CD8-positive, alpha-beta T cell (primary cell): ENCODE measurements at places on chromosomes 7 and 10.

DNA sequence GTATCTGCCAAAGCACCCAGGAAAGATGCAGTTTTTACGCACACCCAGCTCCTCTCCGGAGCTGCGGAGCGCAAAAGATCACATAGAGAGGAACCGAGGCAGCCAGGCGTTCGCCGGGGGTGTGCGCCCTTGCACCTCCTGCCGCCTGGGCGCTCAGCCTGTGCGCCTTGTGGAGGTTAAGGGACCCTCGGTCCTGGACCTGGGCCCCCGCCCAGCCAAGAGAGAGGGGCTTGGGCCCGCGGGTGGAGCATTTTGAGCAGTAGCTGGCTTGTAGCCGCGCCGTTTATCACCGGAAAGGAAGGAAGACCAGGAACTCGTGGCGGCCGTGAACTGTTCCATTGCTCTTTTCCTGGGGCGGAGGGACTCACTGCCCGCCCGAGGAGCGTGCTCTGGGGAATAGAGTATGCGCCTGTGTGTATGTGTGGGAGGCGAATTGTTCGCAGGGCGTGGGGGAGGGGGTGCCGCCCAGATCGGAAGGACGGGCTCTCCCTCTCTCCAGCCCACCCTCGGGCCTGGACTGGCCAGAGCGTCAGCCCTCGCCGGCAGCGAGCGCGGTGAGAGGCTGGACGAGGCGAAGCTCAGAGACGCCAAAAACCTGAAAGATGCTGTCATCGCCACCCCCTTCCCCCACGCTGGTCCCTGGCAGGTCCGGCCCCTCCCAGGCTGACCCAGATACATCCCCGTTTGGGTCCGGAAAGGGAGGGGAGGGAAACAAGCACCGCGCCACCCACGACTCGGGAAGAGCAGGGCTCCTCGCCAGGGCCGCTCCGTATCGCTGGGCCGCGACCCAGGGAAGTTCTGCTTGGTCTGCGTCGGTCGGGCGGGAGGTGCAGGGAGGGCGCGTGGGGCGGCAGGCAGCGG lies 1.2 kb upstream of the WNT2 start:
- no peak for DNase-seq

GRCh38 chr10:92695679-92696605 lies 6.2 kb downstream of the HHEX start:
- peak; percentile 7 for DNase-seq

DNA sequence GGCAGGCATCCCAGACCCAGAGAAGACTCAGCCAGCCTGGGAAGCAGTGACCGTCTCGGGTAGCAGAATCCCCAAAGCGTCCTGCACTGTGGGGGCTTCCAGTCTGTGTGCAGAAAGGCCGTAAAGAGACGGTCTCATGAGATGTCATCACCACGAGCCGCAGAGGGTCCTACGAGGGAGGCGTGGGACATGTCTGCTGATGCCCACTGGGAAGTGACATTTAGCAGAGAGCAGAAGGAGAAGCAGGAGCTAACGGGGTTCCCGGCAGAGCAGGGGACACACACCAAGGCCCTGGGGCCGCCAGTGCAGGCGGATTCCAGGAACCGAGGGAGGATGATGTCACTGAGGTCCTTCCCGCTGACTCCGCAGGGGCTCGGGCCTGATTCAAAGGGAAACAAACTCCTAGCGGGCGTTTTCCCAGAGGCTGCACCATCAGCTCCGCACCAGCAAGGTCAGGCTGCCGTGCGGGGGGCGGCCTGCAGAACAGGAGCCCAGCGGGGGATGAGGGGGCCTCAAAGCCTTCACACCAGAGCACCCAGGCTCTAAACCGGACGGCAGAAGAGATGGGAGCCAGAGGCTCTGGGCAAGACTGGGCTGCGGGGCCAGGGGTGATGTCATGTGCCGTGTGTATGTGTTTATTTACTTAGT lies 85.4 kb upstream of the PDGFA start:
- DNase-seq = no peak

- no peak for DNase-seq
Measured at GRCh38 chr7:4713183-4713784, 31.2 kb downstream of the FOXK1 start.

DNA sequence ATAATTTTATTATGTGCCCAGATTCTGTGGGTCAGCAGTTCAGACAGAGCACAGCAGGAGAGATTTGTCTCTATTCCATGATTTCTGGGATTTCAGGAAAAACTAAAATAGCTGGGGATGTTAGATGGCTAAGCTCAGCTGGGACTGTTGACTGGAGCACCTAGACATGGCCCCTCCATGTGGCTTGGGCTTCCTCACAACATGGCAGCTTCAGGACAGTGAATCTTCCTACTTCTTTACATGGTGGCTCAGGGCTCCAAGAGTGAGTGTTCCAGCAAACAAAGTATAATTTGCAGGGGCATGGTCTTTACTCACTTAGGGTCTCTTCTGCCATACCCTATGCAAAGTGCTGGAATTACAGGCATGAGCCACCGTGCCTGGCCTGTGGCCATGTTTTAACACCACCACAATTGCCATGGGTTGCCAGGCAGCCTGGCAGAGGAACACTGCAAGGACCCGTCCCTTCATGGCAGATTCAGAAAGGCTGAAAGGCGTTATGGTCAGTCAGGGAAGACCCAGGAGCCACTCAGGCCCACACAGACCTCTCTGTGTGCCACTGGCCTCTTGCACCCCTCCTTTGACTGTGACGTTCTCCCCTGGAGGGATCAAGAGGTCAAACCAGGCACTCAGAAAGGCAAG lies 50.8 kb upstream of the ZMIZ1 start:
- DNase-seq = no peak

DNA sequence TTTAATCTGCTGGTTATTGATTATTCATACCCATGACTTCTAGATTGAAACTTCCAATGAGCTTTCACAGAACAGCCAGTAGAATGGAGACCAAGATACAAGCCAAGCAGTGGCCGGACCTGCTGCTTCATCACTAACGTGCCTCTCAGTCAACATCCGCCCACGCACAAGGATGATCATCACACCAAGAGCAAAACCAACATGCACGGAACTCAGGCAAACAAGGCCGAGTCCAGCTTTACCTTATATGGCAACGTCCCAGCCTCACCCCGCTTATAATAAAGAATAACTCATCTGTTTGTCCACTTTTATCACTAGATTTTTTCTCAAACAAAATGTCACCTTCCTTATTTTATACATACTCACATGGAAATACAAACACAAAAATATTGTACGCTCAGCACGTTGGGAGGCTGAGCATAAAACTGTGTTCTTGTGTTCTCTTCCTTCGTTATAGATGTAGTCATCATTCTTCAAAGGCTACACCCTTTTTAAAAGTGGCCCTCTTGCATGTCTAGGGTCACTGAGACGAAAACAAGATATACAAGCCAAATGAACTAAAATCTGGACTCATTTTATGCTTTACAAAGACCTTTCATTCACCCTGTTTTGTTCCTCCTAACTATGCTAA lies 122.7 kb downstream of the SFMBT2 start:
- no peak for DNase-seq

- no peak for DNase-seq
Measured at GRCh38 chr10:80924063-80924952, 386.6 kb downstream of the SH2D4B start.

DNA sequence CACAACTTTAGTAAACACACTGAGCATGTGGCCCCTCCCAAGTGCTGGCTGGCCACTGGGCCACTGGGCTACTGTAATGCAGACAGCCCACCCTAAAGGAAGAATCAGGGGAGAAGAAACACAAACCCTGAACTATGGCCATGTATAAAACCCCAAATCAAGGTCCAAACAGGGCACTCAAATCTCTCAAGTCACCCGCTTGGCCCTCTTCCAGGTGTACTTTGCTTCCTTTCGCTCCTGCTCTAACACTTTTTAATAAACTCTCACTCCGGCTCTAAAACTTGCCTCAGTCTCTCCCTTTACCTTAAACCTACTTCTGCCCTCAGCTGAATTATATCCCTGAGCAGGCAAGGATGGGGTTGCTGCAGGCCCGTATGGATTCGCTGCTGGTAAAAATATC lies 72.6 kb downstream of the TPK1 start:
- no peak for DNase-seq

DNA sequence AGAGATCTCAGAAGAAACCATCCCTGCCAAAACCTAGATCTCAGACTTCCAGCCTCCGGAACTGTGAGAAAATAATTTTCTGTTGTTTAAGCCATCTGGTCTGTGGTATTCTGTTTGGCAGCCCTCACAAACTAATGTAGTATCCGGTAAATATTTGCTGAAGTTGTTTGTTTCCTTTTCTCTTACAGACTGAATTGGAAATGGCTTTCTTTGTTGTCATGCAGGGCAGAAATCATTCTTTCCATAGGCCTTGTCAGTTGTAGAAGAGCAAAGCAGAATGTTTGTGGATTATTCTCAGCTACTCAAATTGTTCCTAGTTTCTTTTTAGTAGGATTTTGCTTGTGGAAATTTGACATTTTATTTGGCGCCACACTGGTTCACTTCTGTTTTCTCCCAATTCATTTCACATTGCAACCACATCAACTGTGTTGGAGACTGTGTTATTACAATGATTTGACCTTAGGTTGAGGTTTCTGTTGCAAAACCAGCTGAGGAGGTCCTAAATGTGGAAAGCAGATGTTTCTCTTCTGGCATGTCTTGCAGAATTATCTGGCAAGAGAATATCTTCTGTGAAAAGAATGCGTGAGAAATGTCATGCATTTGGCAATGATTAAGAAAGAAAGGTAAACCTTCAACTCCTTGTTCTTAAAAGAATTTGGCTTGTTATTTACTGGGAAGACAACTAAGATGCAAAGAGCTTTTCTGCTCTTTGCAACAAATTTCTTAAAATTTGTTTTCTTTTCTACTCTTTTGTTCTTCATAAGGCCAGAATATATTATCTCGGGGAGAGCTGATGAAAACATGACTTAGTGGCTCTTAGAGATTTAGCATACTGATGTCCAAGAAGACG lies 25.8 kb downstream of the ACTA2 start:
- DNase-seq = no peak

GRCh38 chr7:100152937-100153666 lies 4.4 kb downstream of the LAMTOR4 start:
- no peak for DNase-seq

DNA sequence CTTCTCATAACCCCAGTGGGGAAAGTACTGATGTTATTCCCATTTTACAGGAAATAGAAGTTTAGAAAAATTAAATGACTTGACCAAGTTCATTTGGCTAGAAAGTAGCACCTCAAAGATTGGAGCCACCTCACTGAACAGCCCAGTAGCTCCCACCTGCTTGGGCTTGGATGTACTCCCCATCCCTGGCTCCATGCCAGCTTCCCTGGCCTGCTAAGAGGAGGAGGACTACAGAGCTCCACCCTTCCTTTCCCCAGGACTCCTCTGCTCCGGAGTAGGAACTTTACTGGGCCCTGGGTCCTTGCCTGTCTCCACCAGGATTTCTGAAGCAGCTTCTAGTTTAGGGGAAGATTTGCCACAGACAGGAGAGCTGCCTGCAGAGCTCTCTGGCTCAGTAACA lies 3.1 kb downstream of the HPS6 start:
- no peak for DNase-seq

DNA sequence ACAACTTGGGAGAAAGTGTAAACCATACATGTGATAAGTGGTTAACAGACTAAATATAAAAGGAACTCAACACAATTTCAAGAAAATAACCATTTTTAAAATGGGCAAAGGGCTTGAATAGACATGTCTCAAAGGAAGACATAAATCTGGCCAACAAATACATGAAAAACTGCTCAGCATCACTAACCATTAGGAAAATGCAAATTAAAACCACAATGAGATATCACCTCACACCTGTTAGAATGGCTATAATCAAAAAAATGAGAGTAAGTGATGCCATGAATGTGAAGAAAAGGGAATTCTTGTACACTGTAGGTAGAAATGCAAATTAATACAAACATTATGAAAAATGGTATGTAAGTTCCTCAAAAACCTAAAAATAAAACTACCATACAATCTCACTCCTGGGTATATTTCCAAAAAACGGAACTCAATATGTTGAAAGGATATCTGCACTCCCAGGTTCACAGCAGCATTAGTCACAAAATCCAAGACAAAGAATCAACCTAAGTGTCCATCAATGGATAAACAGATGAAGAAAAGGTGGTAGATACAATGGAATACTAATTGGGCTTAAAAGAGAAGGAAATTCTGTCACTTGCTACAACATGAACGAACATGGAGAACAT lies 5.6 kb downstream of the SNX13 start:
- no peak for DNase-seq

- no peak for DNase-seq
Measured at GRCh38 chr10:73635781-73636180, 5.5 kb downstream of the MYOZ1 start.

DNA sequence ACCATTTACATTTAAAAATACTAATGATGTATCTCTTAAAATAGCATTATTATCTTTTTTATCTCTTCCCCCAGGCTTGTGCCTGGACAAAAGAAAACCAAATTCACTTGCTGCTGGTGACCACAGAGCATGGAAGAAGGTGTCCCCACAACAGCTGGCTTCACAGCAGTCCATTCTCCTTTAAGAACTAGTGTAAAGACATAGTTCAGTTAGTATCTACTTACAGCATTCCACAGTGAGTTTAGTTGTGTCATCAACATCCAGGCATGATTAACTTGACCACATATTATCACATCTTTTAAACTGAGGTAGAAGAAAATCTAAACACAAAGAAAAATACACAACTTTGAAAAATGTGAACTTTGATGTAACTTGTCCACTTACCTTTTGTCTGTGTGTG lies 55.0 kb downstream of the LRRC17 start:
- no peak for DNase-seq

- no peak for DNase-seq
Measured at GRCh38 chr10:88067737-88068136, 204.3 kb downstream of the PTEN start.

- no peak for DNase-seq
Measured at GRCh38 chr7:158431941-158432347, 155.7 kb downstream of the PTPRN2 start.

DNA sequence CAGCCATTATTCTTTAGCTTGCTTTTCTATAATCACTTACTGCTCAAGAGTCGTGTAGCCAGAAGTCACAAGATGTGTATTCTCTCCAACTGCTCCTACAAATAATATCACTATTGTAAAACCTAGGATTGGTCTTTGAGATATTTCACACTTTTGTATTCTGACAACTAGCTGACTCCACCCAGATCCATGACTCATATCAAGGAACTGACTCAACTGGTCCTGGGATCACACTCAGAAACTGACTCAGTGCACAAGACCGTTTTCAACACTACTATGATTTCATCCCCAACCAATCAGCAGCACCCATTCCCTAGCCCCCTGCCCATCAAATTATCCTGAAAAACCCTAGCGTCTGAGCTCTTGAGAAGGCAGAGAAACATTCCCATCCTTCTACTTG lies 56.5 kb upstream of the ORC5 start:
- no peak for DNase-seq

GRCh38 chr10:110051487-110051886 lies 43.7 kb downstream of the ADD3 start:
- no peak for DNase-seq

GRCh38 chr10:124375353-124375614 lies 43.4 kb downstream of the OAT start:
- DNase-seq = no peak

GRCh38 chr7:5780801-5781496 lies 514 bp downstream of the RNF216 start:
- DNase-seq = peak; percentile 62

DNA sequence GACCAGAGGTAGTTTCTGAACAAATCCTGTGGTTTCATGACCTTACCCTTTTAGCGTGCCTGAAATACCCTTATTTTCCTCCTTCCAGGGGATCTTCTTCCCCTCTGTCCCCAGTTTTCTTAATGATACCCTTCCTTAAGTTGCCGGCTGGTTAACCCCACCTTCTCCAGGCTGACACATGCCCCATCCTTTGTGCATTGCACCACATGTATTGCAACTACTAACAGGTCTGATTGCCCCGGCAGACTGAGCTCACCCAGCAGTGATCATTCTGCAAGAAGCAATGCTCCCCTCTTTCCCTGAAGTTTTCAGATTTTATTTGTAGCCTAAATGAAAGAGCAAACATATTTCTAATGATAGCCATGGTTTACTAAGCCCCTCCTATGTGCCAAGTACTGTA lies 108.2 kb downstream of the HIP1 start:
- no peak for DNase-seq
